Kidney epithelial cell (primary cell): ENCODE measurements at places on chromosomes 2 and 18. TPM values are rescaled to one million over a fixed set of nuclear protein-coding genes. Genes with fewer than 3 reads are reported as not detected.

Gene PDIA6
- 270 and 328 TPM in 2 replicates for total RNA-seq

DNA sequence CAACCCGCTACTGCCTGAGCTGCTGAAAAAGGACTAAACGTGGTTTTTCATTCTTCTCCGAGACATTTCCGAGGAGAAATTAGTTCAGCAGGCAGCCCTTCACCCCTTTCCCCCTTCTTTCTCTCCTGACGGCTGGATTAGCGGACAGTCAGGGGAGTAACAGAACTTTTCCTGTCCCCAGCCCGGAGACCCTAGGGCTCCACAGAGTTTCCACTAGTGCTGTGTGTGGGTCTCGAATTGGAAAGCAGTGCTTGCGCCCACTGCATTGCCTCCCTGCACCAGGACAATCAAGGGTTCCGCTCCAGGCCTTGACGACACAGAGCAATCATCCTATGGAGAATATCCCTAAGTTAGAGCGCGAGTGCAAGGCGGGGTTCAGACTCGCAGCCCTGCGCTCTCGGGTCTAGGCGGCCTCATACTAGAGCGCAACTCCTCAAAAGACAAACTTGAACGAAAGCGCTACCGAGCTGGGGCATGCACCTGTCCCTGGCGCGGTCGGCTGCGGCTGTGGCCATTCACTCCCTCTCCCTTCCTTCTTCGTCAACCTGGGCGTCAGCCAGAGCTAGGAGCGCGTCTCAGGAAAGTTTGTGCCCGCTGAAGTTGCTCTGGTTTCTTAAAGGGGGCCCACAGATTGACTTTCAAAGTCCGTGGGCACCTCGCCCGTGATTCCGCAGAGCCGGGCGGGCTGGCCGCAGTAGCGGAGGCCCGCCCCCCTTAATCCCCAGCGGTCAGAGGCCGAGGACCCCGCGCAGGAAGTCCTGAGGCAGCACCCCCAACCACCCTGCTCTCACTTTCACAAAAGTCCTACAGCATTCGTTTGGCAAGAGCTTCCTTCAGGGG lies 801 bp downstream of the OSR1 start:
- DNase-seq: no peak

Gene REG3A
- total RNA-seq: not detected in 2 replicates

DNA sequence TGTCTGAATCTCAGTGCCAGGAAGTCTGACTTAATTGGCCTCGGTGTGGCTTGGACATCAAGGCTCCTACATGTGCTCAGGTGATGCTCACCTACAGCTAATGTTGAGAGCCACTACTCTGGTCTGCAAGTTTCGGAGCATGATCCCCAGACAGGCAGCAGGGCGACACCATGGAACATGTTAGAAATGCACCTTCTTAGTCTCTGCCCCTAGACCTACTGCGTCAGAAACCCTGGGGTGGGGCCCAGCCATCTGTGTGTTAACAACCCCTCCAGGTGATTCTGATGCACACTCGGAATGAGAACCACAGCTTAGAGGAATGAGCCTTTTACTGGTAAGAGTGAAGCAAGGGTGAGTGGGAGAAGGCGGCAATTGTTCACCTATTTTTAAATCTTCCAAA lies 86.9 kb upstream of the NABP1 start:
- DNase-seq: no peak

Gene SERPINB10
- total RNA-seq: not detected in 2 replicates

- no peak for DNase-seq
Measured at GRCh38 chr18:54217624-54218023, 6.8 kb downstream of the MBD2 start.

GRCh38 chr2:151973013-151973900 lies 125.6 kb downstream of the CACNB4 start:
- DNase-seq: no peak

GRCh38 chr18:56322406-56322805 lies 316.0 kb downstream of the TXNL1 start:
- DNase-seq: no peak
